Stimulated activated naive CD8-positive, alpha-beta T cell treated with anti-CD3 and anti-CD28 coated beads, Interleukin-15, Interleukin-2, amounts not matched to agents 100 U/mL and 50 U/mL, for 24 hours (primary cell): ENCODE measurements at places on chromosomes 3 and 15.

GRCh38 chr3:52722491-52722890, 16.6 kb downstream of the SPCS1 start:
- no peak for DNase-seq

DNA sequence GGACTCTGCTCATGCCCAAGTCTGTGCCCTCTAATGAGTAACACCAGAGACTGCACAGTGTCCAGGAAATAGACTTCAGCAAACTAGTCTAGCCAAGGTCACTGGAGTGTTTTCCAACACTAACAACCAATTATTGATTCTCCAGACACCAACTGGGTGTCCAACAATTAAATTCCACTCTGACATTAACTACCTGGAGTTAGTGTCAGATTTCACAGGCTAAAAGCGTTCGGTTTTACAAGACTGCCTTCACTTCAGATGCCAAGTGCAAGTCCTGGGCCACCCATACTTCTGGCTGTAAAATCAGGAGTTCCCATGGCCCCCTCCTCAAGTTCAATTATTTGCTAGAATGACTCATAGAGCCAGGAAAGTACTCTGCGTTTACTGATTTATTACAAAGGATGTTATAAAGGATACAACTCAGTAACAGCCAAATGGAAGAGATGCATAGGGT, 20.8 kb upstream of the CFAP161 start:
- no peak for DNase-seq

- no peak for DNase-seq
Measured at GRCh38 chr3:94293793-94294195, 230.9 kb downstream of the NSUN3 start.

- DNase-seq: no peak
Measured at GRCh38 chr3:139105154-139105702, 60.5 kb upstream of the PRR23C start.

- no peak for DNase-seq
Measured at GRCh38 chr3:34213478-34213877, 415.0 kb downstream of the PDCD6IP start.

- no peak for DNase-seq
Measured at GRCh38 chr3:10688548-10689172, 127.4 kb upstream of the SLC6A11 start.
